Stimulated activated CD8-positive, alpha-beta memory T cell treated with anti-CD3 and anti-CD28 coated beads, Interleukin-2, amount 100 ng/mL, for 1 hour (primary cell): ENCODE measurements at places on chromosomes 4 and X.

- no peak for DNase-seq
Observed at GRCh38 chr4:67288964-67289363, 256.3 kb downstream of the CENPC start.

DNA sequence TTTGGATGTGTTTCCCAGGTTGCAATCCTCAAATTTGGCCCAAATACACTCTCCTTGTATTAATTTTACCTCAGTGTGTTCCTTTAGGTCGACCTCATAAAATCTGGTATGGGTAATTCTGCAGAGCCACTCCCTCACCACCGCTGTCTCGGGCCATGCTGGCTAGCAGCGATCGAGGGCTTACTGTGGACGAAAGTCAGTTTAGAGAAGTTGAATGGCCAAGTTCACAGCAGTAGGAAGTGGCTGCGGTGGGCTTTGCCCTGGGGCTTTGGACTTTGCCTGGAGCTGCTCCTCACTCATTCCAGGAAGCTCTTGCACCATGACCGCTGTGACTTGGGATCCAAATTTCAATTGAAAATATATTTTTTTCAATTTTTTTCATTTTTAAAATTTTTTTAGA, 19.6 kb downstream of the TMEM187 start:
- DNase-seq, result no peak

GRCh38 chr4:40157436-40157835, 39.4 kb upstream of the RHOH start:
- DNase-seq, result no peak

GRCh38 chr4:183532821-183533220, 28.0 kb downstream of the ING2 start:
- no peak for DNase-seq

GRCh38 chrX:123905332-123905731, 45.5 kb downstream of the XIAP start:
- no peak for DNase-seq

- DNase-seq, result no peak
Observed at GRCh38 chrX:103215425-103215991, 600 bp downstream of the BEX4 start.

- no peak for DNase-seq
Observed at GRCh38 chrX:151723156-151723760, 7.4 kb downstream of the FATE1 start.

DNA sequence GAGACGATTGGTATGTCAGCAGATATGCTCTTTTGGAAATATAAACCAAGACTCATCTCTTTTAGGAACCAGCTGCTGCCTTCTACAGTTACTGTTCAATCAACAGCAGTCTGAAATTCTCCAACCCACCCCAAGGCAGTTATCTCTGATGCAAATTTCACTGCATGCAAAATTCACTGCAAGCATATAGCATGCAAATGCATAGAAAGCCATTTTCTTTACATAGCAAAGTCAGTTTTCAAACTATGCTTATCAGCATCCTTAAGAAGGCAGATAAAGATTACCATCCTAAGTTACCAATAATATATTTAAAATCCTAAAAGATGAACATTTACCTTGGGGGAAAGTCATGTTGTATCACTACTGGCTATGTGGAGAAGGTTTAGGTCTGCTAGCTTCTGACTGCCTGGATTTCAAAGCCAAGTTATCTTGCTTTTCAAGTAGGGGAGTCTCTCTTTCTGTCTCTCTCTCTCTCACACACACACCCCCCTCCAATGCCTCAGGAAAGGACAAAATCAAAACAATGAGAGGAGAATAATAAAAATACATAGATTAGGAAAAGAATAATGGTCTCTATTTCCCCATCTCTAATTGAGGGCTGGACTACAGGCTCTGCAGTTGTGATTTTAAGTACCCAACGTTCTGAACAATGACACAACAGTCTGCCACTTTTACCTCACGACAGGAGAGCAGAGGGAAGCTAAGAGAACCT, 1.5 kb downstream of the NMU start:
- DNase-seq, result no peak

GRCh38 chr4:41364876-41365275, 108.1 kb downstream of the UCHL1 start:
- DNase-seq, result no peak

DNA sequence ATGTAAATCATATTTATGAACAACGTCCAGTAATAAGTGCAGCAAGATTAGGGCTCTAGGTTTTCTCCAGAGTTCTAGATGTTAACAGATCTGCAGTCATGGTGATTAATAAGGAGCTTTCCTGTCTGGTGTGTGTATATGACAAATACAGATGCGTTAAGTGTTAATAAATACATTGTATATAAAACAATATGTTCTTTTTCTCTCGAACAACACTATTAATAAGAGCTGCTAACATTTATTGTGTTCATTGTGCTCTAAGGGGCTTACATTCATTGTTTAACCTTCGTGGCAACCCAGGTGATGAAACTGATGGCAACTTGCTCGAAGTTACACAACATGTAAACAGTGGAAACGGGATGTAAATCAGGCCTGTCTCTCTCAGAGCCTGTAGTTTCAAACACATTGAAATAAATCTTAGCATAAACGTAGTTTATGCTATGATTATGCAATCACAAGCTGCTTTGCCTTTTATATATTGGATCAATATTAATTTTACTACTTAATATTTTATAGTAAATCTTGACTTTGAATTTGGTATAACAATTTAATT, 547 bp upstream of the CLGN start:
- no peak for DNase-seq

DNA sequence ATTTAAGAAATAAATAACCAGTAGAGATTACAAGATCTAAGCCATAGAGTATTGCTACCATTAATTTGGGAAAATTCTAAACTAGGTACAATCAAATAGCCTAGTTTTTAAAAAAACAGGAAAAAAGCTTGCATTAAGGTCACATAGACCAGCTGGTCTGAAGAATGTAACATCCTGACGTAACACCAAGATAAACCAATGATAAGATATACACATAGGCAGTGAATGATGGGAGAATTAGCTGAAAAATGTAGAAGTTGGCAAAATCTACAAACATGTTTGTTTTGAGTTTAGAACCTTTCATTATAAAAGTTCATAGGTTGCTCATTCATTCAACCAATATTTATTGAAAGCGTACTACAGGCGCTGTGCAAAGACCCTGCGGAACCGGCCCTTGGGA, 120.0 kb downstream of the SH3RF1 start:
- no peak for DNase-seq

DNA sequence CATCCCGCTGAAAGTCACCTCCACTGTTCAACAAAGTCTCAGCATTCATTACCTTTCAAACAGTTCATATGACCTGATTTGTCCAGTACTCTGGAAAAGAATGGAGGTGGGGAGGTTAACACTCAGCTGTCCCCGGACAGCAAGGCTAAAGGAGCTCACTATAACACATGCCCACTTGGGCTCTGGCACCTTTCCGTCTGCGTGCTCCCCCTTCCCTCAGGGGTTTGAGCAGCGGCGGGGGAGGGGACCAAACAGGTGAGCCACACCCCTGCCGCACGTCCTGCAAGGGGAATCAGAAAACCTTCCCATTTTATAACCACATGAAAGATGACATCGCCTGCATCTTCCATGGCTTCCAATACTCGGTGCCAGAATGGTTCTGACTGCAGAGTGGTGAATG, 39.9 kb upstream of the NFXL1 start:
- no peak for DNase-seq

DNA sequence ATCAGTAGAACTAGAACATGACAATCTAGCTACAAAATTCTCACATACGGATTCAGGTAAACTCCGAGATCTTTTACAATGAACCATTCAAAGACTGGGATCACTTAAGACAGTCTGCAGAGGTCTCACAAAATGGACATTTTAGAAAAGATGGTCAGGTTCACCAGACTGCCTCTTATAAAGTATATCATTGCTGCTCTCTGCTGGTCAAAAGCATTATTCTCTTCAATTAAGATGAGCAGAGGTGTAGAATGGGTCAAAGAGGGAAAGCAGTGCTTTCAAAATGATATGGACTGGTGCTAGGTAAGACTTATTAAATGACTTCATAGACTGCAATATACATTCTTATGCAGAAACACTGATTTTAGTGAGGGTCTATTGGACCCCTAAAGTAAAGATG, 434.7 kb downstream of the PACRGL start:
- no peak for DNase-seq

GRCh38 chr4:76373919-76374552, 46.9 kb downstream of the CCDC158 start:
- DNase-seq, result no peak

- no peak for DNase-seq
Observed at GRCh38 chrX:153803211-153804099, 9.0 kb downstream of the SSR4 start.

DNA sequence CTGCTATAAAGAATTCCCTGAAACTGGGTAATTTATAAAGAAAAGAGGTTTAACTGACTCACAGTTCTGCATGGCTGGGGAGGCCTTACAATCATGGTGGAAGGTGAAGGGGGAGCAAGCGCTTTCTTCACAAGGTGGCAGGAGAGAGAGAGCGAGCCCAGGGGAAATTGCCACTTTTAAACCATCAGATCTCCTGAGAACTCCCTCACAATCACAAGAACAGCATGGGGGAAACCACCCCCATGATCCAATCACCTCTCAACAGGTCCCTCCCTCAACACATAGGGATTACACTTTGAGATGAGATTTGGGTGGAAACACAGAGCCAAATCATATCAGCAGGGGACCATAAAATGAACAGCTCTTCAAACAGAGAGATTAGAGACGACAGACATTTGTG, 198.6 kb downstream of the MAGEB5 start:
- no peak for DNase-seq

- DNase-seq, result no peak
Observed at GRCh38 chr4:11446155-11446811, 17.6 kb upstream of the HS3ST1 start.

DNA sequence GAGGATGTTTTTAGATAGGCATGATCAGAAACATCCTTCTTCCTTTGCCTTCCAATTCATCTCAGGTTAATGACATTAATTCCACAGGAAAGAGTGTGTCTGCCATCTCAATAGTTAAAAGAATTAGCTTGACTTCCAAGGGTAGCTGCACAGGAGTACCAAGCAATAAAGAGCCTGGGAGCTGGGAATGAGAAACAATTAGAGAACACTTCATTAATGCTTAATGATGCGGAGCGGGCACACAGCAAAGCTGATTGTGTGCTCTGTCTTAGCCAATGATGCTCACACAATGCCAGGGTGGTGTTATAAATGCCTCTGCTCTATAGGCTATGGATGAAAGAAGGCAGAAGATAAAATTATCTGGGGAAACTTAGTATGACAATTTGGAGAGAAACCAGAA, 1052.5 kb upstream of the LCORL start:
- DNase-seq, result no peak

- no peak for DNase-seq
Observed at GRCh38 chr4:17494258-17495190, 17.4 kb downstream of the QDPR start.

DNA sequence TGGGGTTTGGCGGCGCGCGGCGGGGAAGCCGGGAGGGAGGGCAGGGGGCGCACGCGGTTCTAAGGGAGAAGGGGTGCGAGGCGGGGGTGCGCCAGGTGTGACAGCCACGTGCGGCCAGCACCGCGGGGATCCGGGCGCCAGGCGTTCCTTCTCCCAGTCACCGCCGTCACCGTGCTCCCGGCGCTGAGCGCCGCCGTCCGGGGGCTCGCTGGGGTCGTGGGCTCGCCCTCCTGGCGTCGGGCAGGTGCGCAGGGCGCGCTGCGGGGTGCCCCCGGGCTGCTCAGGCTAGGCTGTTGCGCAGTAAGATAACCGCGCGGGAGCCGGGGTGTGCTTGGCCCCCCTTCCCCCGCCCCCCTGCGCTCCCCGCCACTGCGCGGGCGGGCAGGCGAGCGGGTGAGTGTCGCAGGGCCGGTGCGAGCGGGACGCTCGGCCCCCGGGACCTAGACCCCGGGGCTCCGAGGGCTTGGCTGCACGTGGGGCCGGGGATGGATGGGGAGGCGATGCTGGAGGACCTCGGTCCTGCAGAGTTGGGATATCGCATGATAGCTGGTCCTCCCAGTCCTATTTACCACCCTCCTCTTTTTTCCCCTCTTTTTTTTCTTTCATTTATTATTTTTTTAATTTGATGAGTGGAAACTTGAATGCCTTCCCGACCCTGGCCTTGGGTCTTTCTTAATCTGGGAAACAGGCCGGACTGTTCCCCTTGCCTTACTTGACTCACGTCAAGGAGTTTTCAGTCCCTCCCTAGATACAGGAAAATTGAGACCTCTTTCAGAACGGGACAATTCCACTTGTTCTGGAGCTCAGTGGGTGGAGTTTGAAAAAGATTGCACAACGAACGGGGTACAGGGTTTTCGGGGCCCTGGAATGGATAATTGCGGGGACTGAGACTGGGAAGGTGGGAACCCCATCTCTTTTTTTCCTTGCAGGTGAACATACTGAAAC, 797 bp downstream of the TXLNG start:
- peak; percentile 11 for DNase-seq

DNA sequence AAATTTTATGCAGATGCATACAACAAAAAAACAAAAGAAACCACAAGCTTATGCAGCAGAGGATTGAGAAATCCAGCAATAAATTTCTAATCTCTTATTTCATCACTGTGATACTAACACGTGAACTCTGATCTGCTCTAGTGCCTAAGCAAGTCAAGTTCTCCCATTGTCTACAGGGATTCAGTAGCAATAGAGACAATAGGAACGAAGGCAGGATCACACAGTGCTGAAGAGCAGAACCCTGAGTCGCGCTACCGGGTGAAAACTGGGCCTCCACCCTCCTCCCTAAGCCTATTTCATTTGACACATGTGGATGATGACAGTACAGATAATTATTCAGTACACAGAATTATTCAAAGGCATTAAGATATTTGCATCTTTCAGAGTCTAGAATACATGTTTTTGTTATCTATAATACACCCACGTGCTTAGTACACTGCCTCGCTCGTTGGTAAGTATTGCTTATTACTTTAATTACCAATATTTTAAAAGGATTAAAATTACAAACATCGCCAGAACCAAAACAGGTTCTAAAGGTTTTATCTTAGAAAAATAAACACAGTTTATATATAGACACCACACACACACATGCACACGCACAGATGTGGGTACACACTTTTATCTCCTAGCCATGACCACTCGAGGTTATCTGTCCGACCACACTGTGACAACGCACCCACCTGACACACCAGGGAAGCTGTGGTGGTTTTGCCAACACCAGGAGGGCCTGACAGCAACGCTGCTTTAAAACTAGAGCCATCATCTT, 60.1 kb downstream of the RFC1 start:
- DNase-seq, result no peak

- no peak for DNase-seq
Observed at GRCh38 chr4:74123065-74123728, 24.2 kb upstream of the CXCL2 start.

- no peak for DNase-seq
Observed at GRCh38 chr4:19675172-19675811, 576.4 kb upstream of the SLIT2 start.
